ENCODE measurements at places on chromosomes 4 and X.

DNA sequence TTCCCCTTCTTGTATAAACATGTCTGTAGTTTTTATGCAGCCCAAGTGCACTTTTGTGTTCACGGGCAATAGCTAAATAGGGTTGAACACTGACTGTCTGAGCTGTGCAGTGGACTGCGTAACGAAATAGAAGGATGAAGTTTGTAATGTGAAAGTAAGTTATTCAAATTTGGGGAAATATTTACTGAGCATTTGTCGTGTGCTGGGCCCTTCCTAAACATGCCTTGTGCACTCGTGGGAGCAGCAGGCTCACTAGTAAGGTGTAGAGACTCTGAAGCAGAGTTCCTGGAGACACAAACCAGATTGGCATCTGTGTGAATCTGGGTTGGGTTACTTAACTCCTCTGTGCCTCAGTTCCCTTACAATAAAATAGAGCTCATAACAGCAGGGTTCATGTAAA, 51.7 kb upstream of the C1QTNF7 start:
- DNase-seq, result no peak

GRCh38 chr4:61220556-61220955, 20.4 kb downstream of the ADGRL3 start:
- DNase-seq, result no peak

DNA sequence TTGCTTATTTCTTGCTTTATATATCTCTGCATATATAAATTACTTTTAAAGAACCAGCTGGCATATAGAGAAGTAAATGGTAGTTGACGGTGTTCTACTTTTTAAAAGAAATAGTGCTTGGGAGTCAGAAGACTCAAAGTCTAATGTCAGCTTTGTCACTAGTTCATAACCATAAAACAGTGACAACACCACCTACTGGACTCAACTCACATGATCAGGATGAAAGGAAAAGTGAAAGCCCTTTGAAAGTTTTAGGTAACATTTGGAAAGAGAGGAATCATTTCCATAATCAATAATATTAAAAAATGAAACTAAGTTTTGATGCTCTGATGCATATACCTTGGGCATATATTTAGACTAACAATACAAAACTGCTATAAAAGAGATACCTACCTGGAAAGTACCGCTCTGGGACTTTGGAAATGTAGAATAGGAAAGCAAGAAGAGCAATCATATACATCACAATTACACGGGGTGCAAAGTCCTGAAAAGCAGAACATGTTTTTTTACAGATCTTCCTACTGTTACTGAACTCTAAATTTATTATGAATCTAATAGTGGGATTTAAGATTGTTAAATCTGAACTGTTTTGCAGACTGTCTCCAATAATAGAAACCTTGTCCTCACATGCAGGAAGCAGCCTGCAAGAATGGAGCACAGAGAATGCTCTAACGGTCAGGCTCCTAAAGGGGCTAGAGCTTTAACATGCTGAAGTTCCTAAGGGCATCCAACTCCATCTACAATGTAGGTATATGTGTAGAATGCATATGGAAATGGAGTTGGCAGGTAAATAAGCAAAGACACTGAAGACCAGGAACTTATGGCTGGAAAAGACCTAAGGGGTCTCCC, 15.6 kb downstream of the PAQR3 start:
- DNase-seq, result no peak

DNA sequence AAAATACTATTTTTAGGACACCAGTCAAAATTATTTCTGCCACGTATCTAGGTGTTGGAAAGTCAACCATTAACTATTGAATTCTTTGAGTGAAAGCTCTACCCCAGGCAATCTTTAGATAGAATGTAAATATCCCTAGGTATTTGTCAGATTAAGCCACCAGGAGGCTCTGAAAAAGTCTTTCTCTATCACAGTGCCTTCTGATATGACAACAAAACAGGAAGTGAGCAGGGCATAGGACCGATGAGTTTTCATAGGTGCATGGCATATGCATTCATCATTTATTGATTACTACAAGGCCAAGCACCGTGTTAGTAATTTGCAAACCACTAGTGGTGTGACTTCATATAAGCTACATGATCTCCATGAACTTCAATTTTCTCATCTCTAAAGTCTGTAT, 333.6 kb upstream of the F9 start:
- no peak for DNase-seq

DNA sequence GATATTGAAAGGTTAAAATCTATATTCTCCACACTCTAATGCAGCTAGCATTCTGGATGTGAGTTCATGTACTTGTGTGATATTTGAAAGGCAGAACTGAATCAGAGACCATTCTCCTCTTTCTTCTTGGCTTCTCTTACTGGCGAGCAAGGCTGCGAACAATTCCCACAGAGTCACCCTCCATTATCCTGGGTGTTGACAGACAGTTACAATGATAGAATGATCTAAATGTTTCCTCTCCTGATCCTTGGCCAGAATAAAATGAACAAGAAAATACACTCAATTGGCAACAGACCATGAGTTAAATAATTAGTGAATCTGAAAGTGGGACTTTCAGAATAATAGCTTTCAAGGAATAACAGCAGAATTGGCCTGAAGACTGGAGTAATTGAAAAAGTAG, 342.8 kb downstream of the RAPGEF2 start:
- DNase-seq, result no peak

DNA sequence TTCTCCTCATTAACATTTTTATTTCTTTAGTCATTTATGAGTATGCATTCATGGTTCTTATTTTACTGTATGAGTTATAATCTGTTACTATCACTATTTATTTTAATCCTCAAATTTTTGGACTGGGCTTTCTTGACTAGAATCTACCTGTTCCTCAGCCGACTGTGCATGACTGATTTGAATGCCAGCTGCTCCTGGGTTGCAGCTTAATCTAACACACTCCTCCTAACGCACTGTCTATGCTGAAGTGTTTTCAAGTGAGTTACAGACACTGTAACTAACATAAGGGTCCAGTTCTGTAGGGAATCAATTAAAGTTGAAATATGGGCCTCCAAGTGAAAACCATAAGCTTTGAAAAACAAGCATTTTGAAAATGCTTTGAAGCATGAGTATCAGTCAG, 137.4 kb upstream of the ARSJ start:
- DNase-seq, result no peak

DNA sequence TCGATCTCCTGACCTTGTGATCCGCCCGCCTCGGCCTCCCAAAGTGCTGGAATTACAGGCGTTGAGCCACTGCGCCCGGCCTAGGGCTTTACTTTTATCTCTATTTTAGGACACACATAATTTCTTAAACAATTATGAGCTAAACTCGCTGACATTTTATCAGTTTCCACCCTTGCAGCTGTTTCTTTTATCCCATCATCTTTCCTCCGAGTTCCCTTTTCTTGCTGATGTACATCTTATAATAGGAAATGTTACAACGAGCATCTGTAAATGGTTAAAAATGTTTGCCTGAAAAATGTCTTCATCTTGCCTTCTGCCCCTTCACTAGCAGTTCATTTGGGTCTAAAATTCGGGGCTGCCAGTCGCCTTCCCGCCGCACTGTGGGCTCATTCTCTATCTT, 41.2 kb downstream of the ZFYVE28 start:
- no peak for DNase-seq

DNA sequence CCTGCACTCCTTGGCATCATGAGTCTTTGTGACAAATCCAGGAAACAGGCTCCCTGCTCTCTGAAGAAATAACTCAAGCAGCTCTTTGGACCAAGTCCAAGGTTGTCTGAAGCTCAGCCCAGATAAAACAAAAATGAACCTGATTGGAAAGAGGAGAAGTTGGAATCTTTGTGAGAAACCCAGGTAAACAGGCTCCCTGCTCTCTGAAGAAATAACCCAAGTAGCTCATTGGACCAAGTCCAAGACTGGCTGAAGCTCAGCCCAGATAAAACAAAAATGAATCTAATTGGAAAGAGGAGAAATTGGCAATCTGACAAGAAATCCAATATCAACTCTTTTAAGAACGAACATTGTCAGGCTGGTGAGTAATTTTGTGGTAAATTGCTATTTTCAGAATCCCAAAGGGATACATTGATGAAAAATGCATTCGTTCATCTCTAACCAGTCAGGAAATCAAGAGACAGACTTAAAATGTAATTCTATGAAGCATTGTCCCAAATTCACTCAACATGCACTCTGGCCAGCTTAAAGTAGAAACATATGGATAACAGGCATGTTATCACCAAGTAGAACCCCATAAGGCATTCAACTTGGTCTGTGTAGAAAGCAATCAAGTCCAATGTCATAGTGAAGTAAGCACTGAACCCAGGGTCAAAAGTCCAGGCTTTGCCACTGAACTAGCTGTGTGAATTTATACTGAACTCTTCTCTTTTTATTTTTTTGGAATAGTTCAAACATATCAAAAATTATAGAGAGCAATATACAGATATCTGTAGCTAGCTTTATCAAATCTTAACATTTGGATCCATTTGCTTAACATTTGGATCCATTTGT, 16.8 kb upstream of the NFXL1 start:
- DNase-seq, result no peak

DNA sequence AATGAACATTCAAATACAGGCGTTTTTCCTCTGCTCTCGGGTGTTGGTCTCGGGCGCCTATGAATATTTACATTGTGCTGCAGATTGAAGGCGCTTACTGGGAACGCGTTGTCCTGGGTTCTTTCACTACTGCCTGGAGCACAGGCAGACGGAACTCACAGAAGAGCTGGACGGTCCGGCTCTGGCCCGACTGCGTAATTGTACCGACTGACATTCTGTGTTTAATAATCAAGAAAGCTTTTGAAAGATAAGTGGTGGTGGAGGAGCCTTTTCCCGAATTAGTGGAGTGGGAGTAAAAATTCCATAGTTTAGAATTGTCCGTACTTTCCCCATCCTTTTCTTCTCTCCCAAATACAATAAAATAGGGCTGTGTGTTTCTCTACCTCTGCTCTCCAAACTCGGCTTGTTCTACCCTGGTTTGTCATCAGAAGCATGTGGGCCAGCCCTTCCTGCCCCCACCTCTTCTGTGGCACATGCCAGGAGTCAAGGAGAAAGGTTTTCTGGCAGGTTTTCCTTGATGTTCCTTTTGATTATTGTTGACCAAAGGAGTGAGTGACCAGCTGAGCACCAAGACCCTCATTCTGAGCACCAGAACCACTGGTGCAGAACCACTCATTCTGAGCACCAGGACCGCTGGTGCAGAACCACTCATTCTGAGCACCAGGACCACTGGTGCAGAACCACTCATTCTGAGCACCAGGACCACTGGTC, 2.3 kb downstream of the FHDC1 start:
- no peak for DNase-seq

GRCh38 chr4:47839259-47839658, 1.4 kb upstream of the CORIN start:
- no peak for DNase-seq
